Activated CD8-positive, alpha-beta T cell treated with anti-CD3 and anti-CD28 coated beads for 36 hours (primary cell): ENCODE measurements at places on chromosomes 6 and 20. TPM values are rescaled to one million over a fixed set of nuclear protein-coding genes. Genes with fewer than 3 reads are reported as not detected.

SFTA2 gene
- total RNA-seq: not detected

PTGIS gene
- 1.5 TPM for total RNA-seq

DNA sequence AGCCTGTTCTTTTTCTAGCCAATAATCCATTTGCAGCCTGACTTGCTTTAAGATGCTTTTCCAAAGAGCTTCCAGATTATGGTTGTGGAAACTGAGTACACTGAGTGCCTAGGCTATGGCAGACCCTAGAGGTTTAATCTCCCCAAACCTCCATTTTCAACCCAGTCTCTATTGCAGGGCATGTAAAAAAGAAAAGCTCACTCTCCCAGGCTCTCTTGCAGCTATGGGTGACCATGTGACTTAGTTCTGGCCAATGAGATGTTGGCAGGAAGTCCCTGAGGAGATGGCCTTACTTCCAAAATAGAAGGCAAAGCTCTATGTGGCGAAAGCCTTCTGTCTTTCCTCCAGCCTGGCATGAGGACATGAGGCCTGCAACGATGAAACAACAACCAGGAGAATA lies 3.8 kb downstream of the PDRG1 start:
- peak; percentile 50 for DNase-seq
- H3K27ac ChIP-seq: no peak overlapping the region
- H3K4me3 ChIP-seq: no peak overlapping the region
- peaks cover 25% of the 10 kb centered on the region for H3K4me1 ChIP-seq

DNA sequence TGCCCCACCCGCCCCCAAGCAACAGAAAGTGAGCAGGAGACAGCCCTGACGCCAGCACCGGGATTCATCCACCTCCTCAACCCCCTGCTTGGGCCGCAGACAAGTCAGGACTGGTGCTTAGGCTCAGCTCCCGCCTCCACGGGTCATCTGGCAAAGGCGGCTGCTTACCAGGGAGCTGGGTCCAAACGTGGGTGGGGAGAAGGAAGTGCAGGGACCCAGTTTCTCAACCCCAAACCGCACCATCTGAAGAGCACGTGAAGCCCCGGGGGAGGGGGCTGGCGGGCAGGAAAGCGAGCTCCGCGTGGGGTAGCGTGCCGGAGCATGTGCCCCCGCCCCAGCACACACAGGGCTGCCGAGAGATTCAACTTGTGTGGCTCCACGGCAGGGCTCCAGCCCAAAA lies 87.2 kb downstream of the BMP7 start:
- no peak overlapping the region for H3K4me3 ChIP-seq
- H3K27ac ChIP-seq: no peak overlapping the region
- no peaks in the 10 kb centered on the region for H3K36me3 ChIP-seq
- peaks cover 14% of the 10 kb centered on the region for H3K27me3 ChIP-seq
- no peak for DNase-seq
- H3K4me1 ChIP-seq: no peaks in the 10 kb centered on the region

DNA sequence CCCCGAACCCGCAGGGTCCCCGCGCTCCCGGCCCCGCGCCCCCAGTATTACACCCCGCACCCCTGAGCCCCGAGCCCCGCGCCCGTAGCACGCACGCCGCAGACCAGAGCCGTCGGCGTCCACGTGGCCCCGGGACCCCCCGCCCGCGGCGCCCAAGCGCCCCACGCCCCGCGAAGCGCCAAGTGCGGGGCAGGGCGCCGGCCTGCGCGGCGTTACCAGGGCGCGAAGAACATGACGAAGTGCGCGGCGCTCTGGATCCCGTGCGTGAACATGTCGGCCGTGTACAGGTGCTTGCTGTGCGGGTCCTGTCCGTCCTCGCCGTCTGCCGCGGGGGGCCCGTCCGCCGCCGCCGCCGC lies 312 bp downstream of the TXNDC5 start:
- H3K4me1 ChIP-seq: peaks cover 14% of the 10 kb centered on the region
- DNase-seq: peak; percentile 32
- no peaks in the 10 kb centered on the region for H3K27me3 ChIP-seq
- H3K36me3 ChIP-seq: peaks cover 8% of the 10 kb centered on the region
- no peak overlapping the region for H3K27ac ChIP-seq
- H3K4me3 ChIP-seq: no peak overlapping the region
